ENCODE measurements at places on chromosomes 3 and 15.

DNA sequence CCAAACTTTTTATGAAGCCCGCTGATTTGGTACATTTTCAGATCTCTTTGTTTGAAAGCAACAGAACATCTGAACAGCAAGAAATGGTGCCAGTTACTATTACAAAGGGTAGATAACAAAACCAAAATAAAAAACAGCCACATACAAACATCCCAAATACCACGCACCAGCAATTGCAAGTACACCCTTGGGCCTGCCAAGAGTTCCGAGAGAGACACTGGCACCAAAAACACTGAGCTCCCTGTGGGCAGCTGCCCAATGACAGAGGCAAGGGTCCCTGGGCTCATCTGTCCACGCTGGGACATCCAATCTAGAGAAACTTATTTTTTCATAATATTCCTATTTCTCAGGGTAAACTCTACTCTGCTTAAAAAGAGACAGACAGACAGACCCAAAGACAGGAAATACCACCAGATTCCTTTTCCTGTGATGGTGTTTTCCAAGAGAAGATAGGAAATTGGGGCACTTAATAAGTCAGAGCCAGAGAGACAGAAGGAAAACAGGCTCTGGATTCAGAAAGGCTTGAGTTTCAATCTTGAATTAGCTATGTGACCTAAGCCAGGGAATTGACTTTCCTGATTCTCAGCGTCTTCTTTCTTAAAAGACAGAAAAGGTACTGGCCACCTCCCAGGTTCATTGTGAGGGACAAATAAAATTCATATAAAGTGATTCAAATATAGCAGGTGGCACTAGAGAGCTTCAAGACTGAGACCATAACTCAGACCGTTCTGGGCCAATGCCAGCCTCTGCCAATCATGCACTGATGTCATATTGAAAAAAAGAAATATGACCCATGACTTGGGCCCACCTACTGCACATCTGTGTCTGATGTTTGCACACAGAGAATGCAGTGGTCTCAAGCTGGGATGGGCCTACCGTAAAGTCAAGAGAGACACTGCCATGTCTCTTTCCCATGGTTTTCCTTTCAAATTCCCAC is 61.3 kb downstream of the FOXP1 start:
- DNase-seq: no peak

GRCh38 chr3:178845420-178846118 is 226.0 kb downstream of the ZMAT3 start:
- DNase-seq: peak; percentile 33

GRCh38 chr3:180492047-180492446 is 109.9 kb upstream of the TTC14 start:
- DNase-seq: no peak

GRCh38 chr3:21962456-21962855 is 211.4 kb upstream of the ZNF385D start:
- DNase-seq: peak; percentile 23

DNA sequence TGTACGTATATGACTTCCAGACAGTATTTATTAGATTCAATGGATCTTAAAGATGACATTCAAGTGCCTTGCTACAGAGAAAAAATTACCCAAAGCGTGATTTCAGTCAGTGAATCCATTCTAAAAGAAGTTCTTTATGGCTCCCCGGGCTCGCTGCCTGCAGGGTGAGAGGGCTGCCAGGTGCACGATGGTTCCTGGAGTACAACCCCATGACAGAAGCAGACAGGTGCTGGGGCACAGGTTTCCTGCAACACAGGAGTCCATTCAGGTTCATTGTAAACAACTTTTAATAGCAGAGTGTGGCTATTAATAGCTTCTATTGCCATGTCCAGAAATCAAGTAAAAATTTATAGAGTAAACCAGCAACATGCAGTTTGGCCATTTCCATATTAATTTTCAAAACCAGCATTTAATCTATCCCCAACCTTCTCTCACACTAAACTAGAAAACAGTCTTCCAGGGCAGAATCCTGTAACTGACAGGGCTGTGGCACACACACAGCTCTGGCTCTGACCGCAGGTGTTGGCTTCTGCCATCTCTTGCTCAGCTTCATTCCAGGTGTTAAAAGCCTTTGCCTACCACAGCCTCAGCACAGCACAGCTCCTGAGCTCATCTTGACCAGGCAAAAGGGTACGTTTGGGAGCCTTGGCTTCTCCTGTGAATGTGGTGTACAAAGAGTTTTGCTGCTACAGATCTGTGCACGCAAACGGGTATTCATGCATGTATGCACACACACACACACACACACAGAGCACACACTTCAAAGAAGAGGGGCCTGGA is 185.9 kb downstream of the MEX3B start:
- no peak for DNase-seq

- no peak for DNase-seq
These were observed 11.3 kb downstream of the RAB8B start for GRCh38 chr15:63200464-63201249.

GRCh38 chr3:152461460-152461859 is 192.7 kb downstream of the MBNL1 start:
- no peak for DNase-seq

DNA sequence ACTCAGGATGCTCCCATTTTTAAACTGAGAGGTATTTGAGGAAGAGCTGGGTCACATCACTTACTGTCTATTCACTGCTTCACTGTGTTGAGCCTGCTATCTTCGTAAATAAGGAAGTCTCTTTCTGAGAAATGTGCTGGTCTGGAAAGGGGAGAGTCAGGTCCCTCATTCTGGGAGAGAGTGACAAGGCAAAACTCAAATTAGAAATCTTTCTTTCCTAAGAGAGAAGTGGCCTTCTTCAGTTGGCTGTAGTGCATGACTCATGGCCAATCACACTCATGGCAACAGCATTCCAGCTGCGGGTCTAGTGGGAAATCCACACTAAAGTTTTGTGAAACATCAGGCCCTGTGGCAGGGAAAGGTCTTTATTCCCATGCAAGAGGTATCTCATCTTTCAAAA is 11.5 kb upstream of the TIMP4 start:
- DNase-seq: peak; percentile 45

DNA sequence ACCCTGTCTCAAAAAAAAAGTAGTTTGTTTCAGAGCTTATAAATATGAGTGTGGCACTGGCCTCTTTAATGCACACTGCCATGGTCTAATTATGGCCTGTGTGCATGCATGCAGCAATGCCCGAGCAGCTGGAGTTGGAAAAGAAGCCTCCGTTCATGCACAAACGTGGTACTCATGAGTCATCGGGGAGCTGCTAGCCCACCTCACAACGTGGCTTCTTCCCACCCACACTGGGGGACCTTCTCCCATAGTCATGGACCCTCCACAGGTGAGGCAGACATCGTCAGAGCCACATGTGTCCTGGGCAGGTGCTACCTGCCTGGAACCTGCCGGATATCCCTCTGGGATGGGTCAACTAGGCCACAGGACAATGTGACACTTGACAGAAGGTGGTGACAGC is 66.7 kb downstream of the ATP10A start:
- no peak for DNase-seq

GRCh38 chr15:93027413-93027812 is 61.6 kb downstream of the RGMA start:
- DNase-seq: peak; percentile 61

Measured in AG10803 (cell line).